Thoracic aorta (tissue), 2 donors: ENCODE measurements at places on chromosomes 12 and 14. TPM values are rescaled to one million over a fixed set of nuclear protein-coding genes. Genes with fewer than 3 reads are reported as not detected.

DNA sequence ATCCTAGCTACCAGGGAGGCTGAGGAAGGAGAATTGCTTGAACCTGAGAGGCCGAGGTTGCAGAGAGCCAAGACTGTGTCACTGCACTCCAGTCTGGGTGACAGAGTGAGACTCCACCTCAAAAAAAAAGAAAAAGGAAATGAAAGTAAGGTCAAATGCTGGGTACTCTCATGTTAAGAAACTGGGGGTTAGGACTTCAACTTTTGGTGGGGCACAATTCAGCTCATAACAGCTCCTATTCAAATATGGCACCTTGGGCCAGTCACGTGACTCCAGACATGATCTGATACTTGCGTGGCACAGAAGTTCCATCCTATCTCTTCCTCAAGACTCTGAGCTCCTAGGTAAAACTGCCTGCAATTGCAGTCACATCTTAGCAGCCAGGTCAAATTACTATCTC, 142.7 kb downstream of the EGLN3 start:
- no peaks in the 10 kb centered on the region for H3K27me3 ChIP-seq
- H3K27ac ChIP-seq: no peak overlapping the region
- H3K4me3 ChIP-seq: no peak overlapping the region
- H3K4me1 ChIP-seq: no peaks in the 10 kb centered on the region
- no peak for DNase-seq
- H3K36me3 ChIP-seq: no peaks in the 10 kb centered on the region

- H3K36me3 ChIP-seq: peaks cover 47% of the 10 kb centered on the region
- no peak overlapping the region for H3K4me3 ChIP-seq
- H3K4me1 ChIP-seq: peaks cover 11% of the 10 kb centered on the region
- H3K27me3 ChIP-seq: no peaks in the 10 kb centered on the region
- no peak for DNase-seq
Observed at GRCh38 chr12:46358791-46359666, 13.5 kb downstream of the SLC38A2 start.

DNA sequence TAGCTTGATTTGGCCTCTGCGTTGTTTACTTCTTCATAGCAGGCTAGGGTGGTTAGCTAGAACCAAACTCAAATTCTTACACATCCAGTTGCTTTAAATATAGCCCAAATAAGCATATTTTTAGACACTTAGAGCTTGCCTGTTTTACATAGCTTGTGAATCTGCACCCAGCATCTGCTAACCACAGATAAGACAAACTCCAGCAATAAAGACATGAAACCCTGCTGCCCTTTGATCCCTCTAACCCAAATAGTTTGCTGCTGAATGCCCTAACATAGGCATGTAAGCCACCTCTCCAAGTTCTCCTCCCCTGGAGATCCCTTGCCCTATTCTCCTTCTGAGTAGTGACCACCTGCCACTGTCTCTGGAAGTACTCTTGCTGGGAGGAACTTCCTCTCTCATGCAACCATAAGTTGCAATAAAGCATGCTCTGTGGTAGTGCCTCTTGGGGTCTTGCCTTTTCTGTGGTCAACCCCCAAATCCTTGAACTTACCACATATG, 185.6 kb downstream of the TMEM117 start:
- no peak overlapping the region for H3K4me3 ChIP-seq
- DNase-seq: no peak
- no peaks in the 10 kb centered on the region for H3K36me3 ChIP-seq
- no peaks in the 10 kb centered on the region for H3K27me3 ChIP-seq
- H3K4me1 ChIP-seq: no peaks in the 10 kb centered on the region
- H3K27ac ChIP-seq: no peak overlapping the region

DNA sequence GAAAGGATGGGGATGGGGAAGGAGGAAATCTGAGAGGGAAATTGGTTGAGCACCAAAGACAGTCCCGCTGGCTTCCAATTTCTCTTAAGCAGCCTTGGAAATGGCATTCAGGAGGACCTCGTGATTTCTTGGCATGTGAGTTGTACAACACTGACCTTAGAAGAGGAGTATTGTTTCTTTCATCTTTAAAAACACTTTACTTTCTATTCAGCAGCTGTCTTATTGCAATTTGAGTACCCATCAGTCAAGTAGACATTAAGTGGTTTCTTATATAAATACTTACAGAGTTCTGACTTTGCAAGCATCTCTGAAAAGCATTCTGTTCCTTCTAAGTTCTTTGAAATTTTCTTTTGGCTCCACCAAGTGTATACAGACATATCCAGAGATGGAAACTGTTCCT, 83.2 kb downstream of the LMNTD1 start:
- no peak overlapping the region for H3K27ac ChIP-seq
- no peak overlapping the region for H3K4me3 ChIP-seq
- H3K4me1 ChIP-seq: no peaks in the 10 kb centered on the region

Gene RNFT2
- 1.5 TPM for total RNA-seq

Gene CEBPE
- total RNA-seq: not detected

- H3K36me3 ChIP-seq: no peaks in the 10 kb centered on the region
- DNase-seq: no peak
- H3K27ac ChIP-seq: no peak overlapping the region
- H3K4me1 ChIP-seq: no peaks in the 10 kb centered on the region
- H3K4me3 ChIP-seq: no peak overlapping the region
Observed at GRCh38 chr12:123034865-123035264, 54.4 kb downstream of the ARL6IP4 start.

- no peaks in the 10 kb centered on the region for H3K4me1 ChIP-seq
- no peaks in the 10 kb centered on the region for H3K36me3 ChIP-seq
- H3K4me3 ChIP-seq: no peak overlapping the region
- H3K27me3 ChIP-seq: no peaks in the 10 kb centered on the region
- no peak overlapping the region for H3K27ac ChIP-seq
Observed at GRCh38 chr12:33061844-33062243, 165.3 kb upstream of the PKP2 start.

Gene FITM1
- 0.78 TPM for total RNA-seq

- H3K27me3 ChIP-seq: no peaks in the 10 kb centered on the region
- H3K27ac ChIP-seq: no peak overlapping the region
- no peaks in the 10 kb centered on the region for H3K36me3 ChIP-seq
- no peaks in the 10 kb centered on the region for H3K4me1 ChIP-seq
- no peak overlapping the region for H3K4me3 ChIP-seq
- DNase-seq: no peak
Observed at GRCh38 chr14:79363291-79363690, 848.0 kb downstream of the DIO2 start.

GRCh38 chr12:71295953-71296352, 138.2 kb upstream of the TSPAN8 start:
- H3K27me3 ChIP-seq: no peaks in the 10 kb centered on the region
- no peaks in the 10 kb centered on the region for H3K4me1 ChIP-seq
- no peak overlapping the region for H3K4me3 ChIP-seq
- no peaks in the 10 kb centered on the region for H3K36me3 ChIP-seq
- no peak for DNase-seq

DNA sequence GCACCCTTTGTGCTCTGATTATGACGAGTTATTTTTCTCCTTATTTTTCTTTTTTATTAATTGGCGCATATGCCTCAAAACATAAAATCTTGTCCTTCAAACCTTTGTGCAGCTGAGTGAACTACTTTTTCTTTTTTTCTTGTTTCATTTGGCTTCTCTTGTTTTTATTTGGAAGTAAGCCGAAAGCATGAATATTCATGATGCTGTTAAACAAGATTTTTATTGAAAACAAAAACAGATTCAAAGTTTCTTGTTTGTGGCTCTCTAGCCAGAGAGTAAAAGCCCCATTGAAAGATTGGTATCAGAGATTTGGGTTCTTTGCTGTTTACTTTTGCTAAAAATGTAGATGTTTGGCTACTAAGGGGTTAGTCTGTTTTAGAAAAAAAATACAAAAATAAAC, 183.8 kb downstream of the TMEM132C start:
- no peaks in the 10 kb centered on the region for H3K36me3 ChIP-seq
- H3K27ac ChIP-seq: no peak overlapping the region
- DNase-seq: no peak
- H3K4me1 ChIP-seq: no peaks in the 10 kb centered on the region
- H3K27me3 ChIP-seq: no peaks in the 10 kb centered on the region

Gene SLC5A8
- not detected for total RNA-seq

DNA sequence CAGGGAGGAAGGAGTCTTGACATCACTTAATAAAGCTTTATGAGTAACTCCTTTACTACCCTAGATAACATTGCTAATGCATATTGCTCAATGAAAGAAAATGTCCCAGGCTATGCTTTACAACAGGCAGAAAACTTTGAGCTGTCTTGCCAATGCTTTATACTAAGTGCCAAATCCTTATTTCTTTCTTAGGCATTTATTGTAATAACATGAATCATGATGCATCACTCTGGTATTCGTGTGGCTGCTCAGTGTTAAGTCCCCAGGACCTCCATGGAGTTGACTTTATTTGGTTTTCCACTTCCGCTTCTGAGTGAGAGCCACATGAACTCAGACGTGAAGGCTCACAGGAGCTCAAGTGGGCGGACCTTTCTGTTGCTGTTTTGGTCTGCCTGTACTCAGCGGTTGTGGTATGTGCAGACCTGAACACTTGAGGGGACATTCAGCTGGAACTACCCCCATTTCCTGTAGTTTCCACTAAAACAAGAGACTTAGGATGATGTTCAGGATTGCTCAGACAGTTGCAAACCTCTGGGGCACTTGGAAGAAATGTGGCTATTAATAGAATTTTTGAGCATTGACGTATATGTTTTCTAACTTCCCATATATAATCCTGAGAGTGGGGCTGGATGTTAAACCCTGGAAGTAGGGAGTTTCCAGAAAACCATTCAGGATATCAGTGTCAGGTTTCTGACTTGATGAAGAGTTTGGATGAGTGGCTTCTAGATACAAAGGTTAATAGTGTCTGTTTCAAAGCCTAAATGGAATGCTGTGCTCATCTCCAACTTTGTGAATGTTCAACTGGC, 258.6 kb downstream of the MSRB3 start:
- no peaks in the 10 kb centered on the region for H3K27me3 ChIP-seq
- peak overlapping the region; percentile 81 for H3K27ac ChIP-seq

- no peaks in the 10 kb centered on the region for H3K4me1 ChIP-seq
- no peak for DNase-seq
- no peak overlapping the region for H3K27ac ChIP-seq
- no peaks in the 10 kb centered on the region for H3K36me3 ChIP-seq
- H3K27me3 ChIP-seq: no peaks in the 10 kb centered on the region
- no peak overlapping the region for H3K4me3 ChIP-seq
Observed at GRCh38 chr14:65261425-65261920, 151.1 kb upstream of the FUT8 start.

- H3K27me3 ChIP-seq: no peaks in the 10 kb centered on the region
- no peaks in the 10 kb centered on the region for H3K36me3 ChIP-seq
- H3K4me3 ChIP-seq: no peak overlapping the region
Observed at GRCh38 chr14:79627058-79627457, 584.2 kb downstream of the DIO2 start.

Gene C12orf60
- 0.27 TPM for total RNA-seq

DNA sequence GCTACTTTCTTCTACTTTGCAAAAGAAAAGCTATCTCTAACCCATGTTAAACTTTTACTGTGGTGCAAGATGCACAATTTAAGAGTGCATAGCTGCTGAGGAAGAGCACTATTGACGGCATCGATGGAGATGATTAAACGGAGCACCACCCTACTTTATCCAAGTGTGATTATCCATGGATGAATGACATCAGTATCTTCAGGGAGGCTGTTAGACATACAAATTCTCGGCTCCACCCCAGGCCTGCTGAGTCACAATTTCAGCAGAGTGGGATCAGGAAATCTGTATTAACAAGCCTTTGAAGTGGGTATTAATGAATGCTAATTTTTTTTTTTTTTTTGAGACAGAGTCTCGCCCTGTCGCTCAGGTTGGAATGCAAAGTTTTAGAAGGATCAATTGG, 16.2 kb downstream of the SLC2A14 start:
- no peaks in the 10 kb centered on the region for H3K27me3 ChIP-seq
- no peak overlapping the region for H3K27ac ChIP-seq
- DNase-seq: no peak
- no peak overlapping the region for H3K4me3 ChIP-seq
- no peaks in the 10 kb centered on the region for H3K36me3 ChIP-seq

GRCh38 chr14:54784657-54785056, 118.0 kb downstream of the GCH1 start:
- peak overlapping the region; percentile 26 for H3K4me3 ChIP-seq
- peak; percentile 52 for DNase-seq
- H3K4me1 ChIP-seq: peaks cover 45% of the 10 kb centered on the region
- peak overlapping the region; percentile 92 for H3K27ac ChIP-seq

DNA sequence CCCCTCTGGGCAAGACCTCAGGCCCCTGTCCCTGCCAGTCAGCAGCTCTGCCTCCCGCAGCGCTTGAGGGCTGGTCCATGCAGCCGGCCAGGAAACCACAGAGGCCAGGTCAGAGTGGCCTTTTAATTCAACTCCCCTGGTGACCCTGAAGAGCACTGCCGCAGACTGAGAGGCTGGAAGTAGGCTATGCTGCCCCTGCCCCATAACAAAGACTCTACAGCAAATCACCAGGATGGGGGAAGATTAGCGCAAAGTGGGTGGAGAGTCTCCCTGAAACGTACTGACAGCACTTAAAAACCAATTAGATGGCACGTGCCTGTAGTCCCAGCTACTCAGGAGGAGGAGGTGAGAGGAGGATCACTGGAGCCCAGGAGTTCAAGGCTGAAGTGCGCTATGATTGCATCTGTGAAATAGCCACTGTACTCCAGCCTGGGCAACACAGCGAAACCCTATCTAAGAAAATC, 70.5 kb downstream of the ITPK1 start:
- no peak overlapping the region for H3K4me3 ChIP-seq
- peak overlapping the region; percentile 86 for H3K27ac ChIP-seq
- no peaks in the 10 kb centered on the region for H3K36me3 ChIP-seq
- DNase-seq: no peak
